T-cell (primary cell): ENCODE measurements at places on chromosomes 6 and 20. TPM values are rescaled to one million over a fixed set of nuclear protein-coding genes. Genes with fewer than 3 reads are reported as not detected.

DNA sequence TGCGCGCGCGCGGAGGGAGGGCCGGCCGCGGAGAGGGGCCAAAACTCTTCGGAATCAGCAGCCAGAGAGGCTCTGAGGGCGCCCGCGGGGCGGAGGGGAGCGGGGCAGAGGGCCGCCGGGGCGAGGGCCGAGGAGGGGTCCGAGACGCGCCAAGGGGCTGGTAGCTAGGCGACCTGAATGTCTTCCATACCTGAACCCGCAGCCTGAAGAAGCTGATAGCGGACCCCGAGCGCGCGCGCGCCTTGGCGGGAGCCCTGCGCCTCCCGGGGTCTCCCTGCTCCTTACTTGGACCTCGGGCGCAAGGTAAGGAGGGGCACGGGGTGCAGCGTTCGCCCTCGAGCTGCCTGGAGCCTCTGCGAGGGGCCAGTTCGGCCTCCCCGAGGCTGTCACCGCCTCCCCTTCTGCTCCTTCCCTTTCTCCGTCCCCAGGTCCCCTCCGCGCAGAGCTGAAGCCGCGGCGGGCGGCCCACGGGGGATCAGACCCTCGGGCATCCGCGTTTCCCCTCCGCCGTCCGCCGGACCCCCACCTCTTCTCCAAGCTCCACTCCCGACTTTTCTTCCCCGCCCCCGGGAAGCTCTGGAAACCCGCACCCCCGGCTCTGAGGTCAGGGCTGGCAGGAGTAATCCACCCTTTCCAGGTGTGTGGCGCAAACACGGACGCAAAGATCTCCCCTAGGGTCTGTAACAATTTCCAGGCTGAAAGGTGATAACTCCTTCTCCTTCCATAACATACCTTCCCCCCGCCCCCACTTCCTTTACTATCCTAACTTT is 13.1 kb upstream of the DEK start:
- H3K27ac ChIP-seq, result no peak overlapping the region
- peak overlapping the region; percentile 18 for H3K4me3 ChIP-seq
- DNase-seq, result no peak
- H3K27me3 ChIP-seq, result peaks cover 38% of the 10 kb centered on the region

Gene GUCA1A
- not detected for total RNA-seq

DNA sequence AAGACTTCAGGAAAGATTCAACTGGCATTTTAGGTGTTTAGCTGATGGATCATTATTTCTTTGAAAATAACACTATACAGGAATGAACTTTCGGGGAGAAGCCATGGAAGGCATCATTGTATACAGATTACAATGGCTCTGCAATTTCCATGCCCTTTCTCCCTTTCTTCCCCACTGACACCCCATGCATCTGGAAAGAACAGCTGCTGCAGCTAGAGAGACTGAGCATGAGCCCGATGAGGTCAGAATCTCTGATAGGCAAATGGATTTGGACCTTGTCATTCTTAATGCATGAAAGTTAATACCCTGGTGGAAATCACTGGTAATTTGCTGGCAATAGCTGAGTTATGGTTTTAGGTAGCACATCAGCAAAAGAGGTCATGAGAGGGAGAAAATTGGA is 54.8 kb downstream of the BTBD3 start:
- no peaks in the 10 kb centered on the region for H3K36me3 ChIP-seq
- H3K27ac ChIP-seq, result no peak overlapping the region
- no peak for DNase-seq
- no peaks in the 10 kb centered on the region for H3K4me1 ChIP-seq

DNA sequence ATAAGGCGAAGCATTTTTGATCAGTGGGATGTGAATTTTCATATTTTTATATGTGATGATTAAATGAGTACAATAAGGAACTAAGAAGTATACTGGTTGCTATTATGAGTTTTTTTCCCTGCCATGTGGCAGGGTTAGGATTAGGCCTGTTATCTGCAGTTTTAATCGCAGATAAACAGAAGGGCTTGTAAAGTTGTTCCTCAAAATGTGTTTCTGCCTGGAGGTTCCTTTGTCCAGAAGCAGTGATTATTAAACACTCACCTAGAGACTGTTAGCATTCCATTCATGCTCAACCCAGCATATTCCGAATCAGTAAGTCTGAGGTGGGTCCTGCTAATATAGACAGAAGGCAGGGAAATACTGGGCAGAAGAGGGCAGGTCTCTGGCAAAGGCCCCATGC is 316.0 kb downstream of the CLIC5 start:
- H3K27me3 ChIP-seq, result no peaks in the 10 kb centered on the region
- no peak for DNase-seq
- H3K27ac ChIP-seq, result no peak overlapping the region
- no peak overlapping the region for H3K4me3 ChIP-seq
- H3K4me1 ChIP-seq, result no peaks in the 10 kb centered on the region

Gene HLA-DQA1
- total RNA-seq, result 21.9 TPM

Gene HMGCLL1
- not detected for total RNA-seq

DNA sequence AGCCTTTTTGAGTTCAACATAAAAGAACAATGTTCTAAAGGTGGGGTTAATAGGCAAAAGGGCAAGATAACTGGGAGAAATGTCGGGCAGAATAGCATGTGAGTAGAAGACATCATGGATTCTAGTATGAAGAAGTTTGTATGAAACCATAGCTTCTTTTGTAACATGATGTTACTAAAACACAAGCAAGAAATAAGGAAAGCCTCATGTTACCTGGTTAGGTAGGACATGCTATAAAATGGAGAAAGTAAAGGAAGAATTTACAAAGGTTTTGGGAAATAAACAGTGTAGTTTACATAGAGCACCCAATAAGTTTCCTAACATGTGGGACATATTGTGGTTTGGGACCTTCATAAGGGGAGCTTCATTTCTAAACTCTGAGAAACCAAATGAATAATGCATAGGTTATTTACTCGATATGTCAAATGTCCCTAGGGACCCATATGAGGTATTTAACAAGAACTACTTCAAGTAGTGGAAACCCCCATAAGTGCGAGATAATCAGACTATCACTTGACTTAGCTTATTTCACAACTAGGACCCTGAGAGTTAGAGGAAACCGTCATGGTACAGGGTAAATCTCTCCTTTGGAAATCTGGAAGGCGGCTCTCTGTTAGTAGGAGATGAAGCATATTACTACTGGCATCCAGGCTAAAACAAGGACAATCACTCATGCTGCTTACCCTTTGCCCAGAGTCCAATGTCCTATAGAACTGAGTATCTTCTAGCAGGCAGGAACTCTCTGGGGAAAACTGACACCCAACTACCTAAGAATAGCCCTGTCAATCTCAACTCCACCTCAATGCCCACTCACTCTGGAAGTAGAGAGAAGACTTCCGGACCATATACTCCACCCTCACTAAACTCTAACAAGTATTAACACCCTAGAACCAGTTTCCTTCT is 57.5 kb downstream of the ILRUN start:
- no peak for DNase-seq
- no peak overlapping the region for H3K4me3 ChIP-seq
- H3K27ac ChIP-seq, result no peak overlapping the region
- no peaks in the 10 kb centered on the region for H3K27me3 ChIP-seq
- no peaks in the 10 kb centered on the region for H3K36me3 ChIP-seq

DNA sequence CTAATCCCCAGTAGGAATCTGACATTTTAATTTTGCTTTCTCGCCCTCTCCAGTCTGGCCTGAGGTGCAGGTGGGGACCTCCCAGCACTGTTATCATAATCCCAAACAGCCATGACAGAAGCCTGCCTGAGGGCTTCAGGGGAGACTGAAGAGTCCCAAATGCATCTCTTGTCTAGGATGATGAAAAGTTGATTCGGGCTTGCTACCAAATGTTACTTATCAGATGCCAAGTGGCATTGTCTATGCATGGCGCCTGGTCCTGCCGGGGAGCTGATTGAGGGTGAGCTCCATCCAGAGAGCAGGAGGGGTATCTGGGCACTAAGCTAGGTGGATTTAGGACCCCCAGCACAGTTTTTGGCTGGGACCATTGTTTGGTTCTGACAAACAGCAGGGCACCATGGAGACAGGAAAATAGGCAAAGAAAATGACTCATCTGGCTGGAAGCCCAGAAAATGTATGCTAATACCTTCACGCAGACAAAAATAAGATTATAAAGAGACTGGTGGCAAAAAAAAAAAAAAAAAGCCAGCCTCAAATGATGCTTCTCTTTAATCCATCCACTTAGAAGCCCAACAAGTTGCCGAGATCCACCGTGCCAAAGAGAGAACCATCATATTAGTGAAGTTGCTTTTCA is 513.7 kb upstream of the SULF2 start:
- H3K4me3 ChIP-seq, result no peak overlapping the region
- no peaks in the 10 kb centered on the region for H3K36me3 ChIP-seq
- no peak for DNase-seq
- peaks cover 22% of the 10 kb centered on the region for H3K27me3 ChIP-seq

- DNase-seq, result peak; percentile 8
- peak within 1 kb of the TSS; percentile 18 for H3K4me3 ChIP-seq
- no peaks in the 10 kb centered on the region for H3K4me1 ChIP-seq
- H3K27me3 ChIP-seq, result peaks cover 22% of the 10 kb centered on the region
Measured at GRCh38 chr6:117906958-117907600, at the start of gene SLC35F1. Gene SLC35F1, plus strand, starts transcription at chr6:117907264.

GRCh38 chr20:42744756-42745465 is 444.8 kb downstream of the PTPRT start:
- H3K27ac ChIP-seq, result no peak overlapping the region
- H3K36me3 ChIP-seq, result no peaks in the 10 kb centered on the region
- no peaks in the 10 kb centered on the region for H3K4me1 ChIP-seq
- no peak for DNase-seq
- no peak overlapping the region for H3K4me3 ChIP-seq
- no peaks in the 10 kb centered on the region for H3K27me3 ChIP-seq

Gene TMEM170B
- total RNA-seq, result 1.4 TPM

DNA sequence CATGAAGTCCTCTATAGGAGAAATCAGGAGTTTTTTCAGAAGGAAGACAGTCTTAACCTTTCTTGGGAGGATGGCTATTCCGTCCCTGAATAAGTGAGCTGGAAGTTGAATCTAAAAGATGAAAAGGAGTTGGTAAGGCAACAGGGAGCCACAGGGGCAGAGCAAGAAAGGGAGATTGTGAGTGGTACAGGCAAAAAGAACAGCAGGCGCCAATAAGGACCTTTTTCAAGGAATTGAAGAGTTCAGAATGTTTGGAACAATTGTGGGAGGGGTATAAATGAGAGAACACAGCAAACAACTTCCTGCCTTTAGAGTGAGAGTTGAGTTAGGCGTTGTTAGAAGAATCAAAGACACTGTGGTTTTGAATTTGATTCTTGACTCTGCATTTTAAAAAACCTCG is 1003.7 kb downstream of the EPHA7 start:
- no peaks in the 10 kb centered on the region for H3K27me3 ChIP-seq
- DNase-seq, result no peak
- H3K4me1 ChIP-seq, result no peaks in the 10 kb centered on the region
- no peaks in the 10 kb centered on the region for H3K36me3 ChIP-seq
- no peak overlapping the region for H3K4me3 ChIP-seq

Gene SLC17A3
- total RNA-seq, result 0.76 TPM

DNA sequence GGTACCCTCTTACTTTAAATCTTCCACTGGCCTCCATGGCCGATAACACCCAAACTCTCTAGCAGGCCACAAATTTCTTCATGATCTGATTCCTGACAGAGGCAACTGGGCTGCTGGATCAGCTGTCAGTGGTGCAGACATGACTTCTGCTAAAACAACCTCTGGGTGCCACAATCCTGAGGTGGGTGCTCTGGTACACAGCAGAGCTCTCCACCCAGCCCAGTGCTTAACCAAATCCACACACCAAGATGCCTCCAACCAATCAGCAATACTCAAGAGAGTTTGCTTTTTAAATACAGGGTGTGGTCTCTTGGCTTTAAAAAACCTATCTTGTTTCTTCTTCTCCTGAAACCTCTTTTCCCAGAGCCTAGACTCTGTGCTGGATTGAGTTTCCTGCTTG is 126.6 kb upstream of the SPACA1 start:
- H3K36me3 ChIP-seq, result no peaks in the 10 kb centered on the region
- no peak for DNase-seq
- no peak overlapping the region for H3K27ac ChIP-seq
- H3K4me1 ChIP-seq, result peaks cover 27% of the 10 kb centered on the region

GRCh38 chr20:3352202-3352601 is 55.3 kb downstream of the DNAAF9 start:
- no peak for DNase-seq
- H3K27ac ChIP-seq, result no peak overlapping the region
- H3K36me3 ChIP-seq, result no peaks in the 10 kb centered on the region
- no peaks in the 10 kb centered on the region for H3K27me3 ChIP-seq
- no peaks in the 10 kb centered on the region for H3K4me1 ChIP-seq

GRCh38 chr6:15911753-15912504 is 217.0 kb upstream of the MYLIP start:
- H3K36me3 ChIP-seq, result no peaks in the 10 kb centered on the region
- peaks cover 2% of the 10 kb centered on the region for H3K27me3 ChIP-seq
- H3K4me3 ChIP-seq, result no peak overlapping the region

- H3K4me1 ChIP-seq, result peaks cover 2% of the 10 kb centered on the region
- no peak overlapping the region for H3K27ac ChIP-seq
- H3K36me3 ChIP-seq, result no peaks in the 10 kb centered on the region
- no peaks in the 10 kb centered on the region for H3K27me3 ChIP-seq
- H3K4me3 ChIP-seq, result no peak overlapping the region
- DNase-seq, result no peak
Measured at GRCh38 chr20:62022575-62023139, 43.0 kb downstream of the TAF4 start.

DNA sequence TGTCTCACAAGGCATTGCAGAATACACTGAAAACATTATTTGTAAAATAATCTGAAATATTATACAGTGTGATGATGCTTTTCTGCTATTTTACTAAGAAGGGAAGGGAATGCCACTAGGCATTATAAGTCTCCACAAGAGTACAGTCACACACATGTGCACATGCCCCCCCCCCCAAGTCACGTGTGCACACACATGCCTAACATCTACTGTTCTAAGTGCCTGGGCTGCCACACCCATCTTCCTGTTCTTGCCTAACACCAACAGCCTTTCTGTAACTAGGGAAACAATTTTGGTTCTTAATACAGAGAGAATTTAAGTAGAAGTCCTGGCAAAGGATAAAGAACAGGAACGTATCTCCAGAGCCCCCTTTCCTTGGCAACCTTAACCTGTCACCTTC is 58.2 kb upstream of the BCLAF1 start:
- no peaks in the 10 kb centered on the region for H3K27me3 ChIP-seq
- no peak overlapping the region for H3K4me3 ChIP-seq
- no peak overlapping the region for H3K27ac ChIP-seq
- H3K36me3 ChIP-seq, result no peaks in the 10 kb centered on the region
- no peaks in the 10 kb centered on the region for H3K4me1 ChIP-seq

- H3K27ac ChIP-seq, result no peak overlapping the region
- H3K4me1 ChIP-seq, result peaks cover 63% of the 10 kb centered on the region
- no peak overlapping the region for H3K4me3 ChIP-seq
- DNase-seq, result no peak
Measured at GRCh38 chr20:57478176-57478575, 46.8 kb downstream of the CTCFL start.

Gene LTA
- 19.1 TPM for total RNA-seq
